Esophagus squamous epithelium (tissue), 5 donors: ENCODE measurements at places on chromosomes 5 and 9.

GRCh38 chr5:72018143-72018803, 89.0 kb upstream of the MAP1B start:
- no peak for DNase-seq

- no peak for DNase-seq
Observed at GRCh38 chr5:142280066-142281007, 44.5 kb downstream of the SPRY4 start.

- no peak for DNase-seq
Observed at GRCh38 chr5:5331848-5332247, 90.6 kb upstream of the ICE1 start.

DNA sequence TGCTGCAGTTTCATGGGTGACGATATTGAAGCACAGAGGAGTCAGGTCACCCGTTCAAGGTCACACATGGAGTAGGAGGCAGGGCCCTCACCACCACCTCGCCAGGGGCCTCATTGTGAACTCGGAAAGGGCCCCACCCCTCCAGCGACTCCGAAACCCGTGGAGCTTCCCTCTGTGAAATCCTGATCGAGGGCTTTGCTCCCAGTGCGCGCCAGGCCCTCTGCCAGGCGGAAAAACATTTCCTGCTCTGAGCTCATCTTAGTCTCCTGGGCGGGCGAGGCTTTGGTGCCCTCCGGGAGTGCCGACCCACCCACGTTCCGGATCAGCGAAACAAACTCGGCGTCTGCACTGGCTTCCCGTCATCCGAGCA, 75.0 kb upstream of the FCN1 start:
- DNase-seq, result no peak

DNA sequence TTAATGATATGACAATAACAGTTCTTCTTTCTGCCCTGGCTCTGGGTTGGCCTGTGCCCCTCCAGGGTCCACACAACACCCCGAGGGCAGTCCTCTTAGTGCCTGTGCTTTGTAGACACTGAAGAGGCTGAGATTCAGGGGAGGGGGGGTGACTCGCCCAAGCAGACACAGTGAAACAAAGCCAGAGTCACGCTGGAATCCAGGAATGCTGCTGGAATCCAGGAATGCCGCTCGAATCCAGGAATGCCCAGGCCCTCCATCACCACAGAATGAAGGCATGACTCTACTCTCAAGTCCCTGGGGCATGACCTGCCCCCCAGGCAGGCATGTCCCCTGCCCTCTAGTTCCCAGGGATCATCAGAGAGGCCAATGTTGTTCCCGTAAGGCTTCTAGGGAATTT, 73.1 kb downstream of the LRSAM1 start:
- no peak for DNase-seq

GRCh38 chr9:98281281-98281680, 25.8 kb upstream of the TBC1D2 start:
- no peak for DNase-seq

- DNase-seq, result no peak
Observed at GRCh38 chr5:128257076-128257475, 173.5 kb downstream of the SLC12A2 start.
